ENCODE measurements at places on chromosomes 4 and X. TPM values are rescaled to one million over a fixed set of nuclear protein-coding genes. Genes with fewer than 3 reads are reported as not detected.

DNA sequence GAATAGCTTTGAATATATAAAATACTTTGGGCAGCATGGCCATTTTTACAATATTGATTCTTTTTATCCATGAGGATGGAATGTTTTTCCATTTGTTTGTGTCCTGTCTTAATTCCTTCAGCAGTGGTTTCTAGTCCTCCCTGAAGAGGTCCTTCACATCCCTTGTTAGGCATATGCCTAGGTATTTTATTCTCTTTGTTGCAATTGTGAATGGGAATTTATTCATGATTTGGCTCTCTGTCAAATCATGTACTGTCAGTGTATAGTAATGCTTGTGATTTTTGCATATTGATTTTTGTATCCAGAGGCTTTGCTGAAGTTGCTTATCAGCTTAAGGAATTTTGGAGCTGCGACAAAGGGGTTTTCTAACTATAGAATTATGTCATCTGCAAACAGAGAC is 18.5 kb downstream of the UGT2B15 start:
- DNase-seq = no peak

GRCh38 chr4:22345678-22346077 is 170.2 kb downstream of the ADGRA3 start:
- DNase-seq = no peak

GRCh38 chr4:159446266-159446976 is 343.5 kb downstream of the RAPGEF2 start:
- DNase-seq = peak; percentile 76

- no peak for DNase-seq
These were observed 15.8 kb downstream of the HMX1 start for GRCh38 chr4:8855818-8856245.

GRCh38 chr4:33883111-33883510 is 2361.2 kb downstream of the ARAP2 start:
- DNase-seq = no peak

DNA sequence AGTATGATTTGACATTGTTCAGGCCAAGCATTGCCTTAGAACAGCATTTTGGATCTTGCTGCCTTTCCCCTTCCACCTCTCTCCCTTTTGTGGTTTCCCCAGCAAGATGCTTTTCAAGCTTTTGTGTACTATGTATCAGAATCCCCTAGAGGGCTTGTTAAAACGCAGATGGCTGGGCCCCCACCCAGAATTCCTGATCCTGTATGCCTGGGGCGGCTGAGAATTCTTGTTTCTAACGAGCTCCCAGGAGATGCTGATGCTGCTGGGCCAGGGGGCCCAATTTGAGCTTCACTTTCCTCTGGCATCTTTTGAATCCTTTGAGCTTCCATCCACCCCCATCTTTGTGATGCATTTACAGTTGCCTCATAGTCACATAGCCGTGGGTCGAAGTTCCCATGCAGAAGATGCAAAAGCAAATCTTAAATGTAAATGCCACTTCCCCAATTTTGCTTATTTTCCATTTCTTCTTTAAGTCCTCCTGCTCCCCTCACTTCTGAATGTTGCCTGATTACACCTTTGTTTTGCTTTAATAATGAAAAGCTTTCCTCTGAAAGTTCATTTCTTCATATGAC is 18.5 kb downstream of the HCCS start:
- no peak for DNase-seq

GRCh38 chr4:176988226-176988625 is 195.5 kb upstream of the VEGFC start:
- DNase-seq = peak; percentile 92

GRCh38 chr4:26663888-26664287 is 80.0 kb downstream of the TBC1D19 start:
- no peak for DNase-seq

GRCh38 chr4:22869235-22869634 is 176.5 kb downstream of the GBA3 start:
- DNase-seq = no peak

DNA sequence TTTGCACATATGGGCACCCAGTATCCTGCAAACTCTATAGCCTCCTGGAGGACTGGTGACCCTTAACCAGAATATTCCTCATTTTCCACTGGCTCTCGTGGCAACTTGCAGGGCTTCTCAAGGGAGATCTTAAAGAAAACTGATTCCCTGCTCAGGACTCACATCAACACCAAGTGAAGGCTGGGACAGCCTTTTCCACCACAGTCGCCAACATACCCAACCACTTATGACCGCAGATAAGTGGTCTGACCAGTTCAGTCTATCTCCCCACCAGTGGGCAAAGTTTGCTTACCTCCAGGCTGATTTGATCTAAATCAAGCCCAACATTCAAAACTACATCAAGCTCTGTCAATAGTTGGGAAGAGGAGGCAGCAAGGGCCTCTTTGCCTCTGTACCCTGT is 289.3 kb upstream of the GATB start:
- DNase-seq = no peak

DNA sequence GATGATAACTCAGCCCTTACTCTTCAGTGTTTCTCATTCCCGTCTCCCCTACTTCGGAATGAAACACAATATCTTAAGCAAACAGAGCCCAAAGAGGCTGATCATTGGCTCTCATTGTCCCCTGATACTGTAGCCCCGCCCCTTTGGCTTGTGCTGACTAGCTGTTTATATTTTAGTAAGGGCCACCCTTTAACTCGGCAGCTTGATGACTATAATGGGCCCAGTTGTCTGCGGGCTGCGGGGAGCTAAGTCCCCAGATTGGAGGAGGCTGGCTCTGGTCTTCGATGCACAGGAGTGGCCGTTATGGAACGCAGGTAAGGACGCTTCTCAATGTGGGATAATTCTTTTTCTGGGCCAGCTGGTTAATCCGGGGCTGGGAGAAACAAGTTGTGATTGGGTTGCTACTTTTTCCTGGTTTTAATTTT is at the start of gene TRIM2:
Gene TRIM2 (plus strand): TSS at position 197 of the 425 bp plus-strand sequence. CDS start 88 bp downstream, at position 285.
- peak; percentile 67 for DNase-seq

Gene CLTRN
- 0.04 TPM for polyA plus RNA-seq

Gene MAGEE2
- not detected for polyA plus RNA-seq

Gene GAGE12E
- not detected for polyA plus RNA-seq

Gene LRCH2
- 0.94 TPM for polyA plus RNA-seq

Gene GPM6B
- 0.30 TPM for polyA plus RNA-seq

Gene DDX53
- polyA plus RNA-seq = not detected

Data from endothelial cell of umbilical vein (primary cell).